Muscle of back (tissue), 13 donors: ENCODE measurements at places on chromosomes 1 and 21.

GRCh38 chr1:7576946-7577657 is 194.0 kb upstream of the VAMP3 start:
- no peak for DNase-seq

DNA sequence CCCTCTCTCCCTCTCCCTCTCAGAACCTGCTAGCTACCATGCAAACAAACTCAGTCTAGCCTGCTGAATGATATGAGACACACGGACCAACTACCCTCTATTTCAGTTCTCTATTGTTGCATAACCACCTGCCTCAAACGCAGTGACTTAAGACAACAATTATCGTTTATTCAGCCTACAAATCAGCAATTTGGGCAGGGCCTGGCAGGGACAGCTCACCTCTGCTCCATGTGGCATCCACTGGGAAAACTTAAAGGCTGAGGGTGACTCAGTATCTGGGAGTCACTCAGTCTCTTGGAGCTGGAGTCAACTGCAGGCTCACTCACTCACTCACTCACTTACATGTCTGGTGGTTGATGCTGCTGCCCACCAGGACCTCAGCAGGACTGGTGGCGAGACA is 121.3 kb downstream of the SEC16B start:
- DNase-seq: no peak

DNA sequence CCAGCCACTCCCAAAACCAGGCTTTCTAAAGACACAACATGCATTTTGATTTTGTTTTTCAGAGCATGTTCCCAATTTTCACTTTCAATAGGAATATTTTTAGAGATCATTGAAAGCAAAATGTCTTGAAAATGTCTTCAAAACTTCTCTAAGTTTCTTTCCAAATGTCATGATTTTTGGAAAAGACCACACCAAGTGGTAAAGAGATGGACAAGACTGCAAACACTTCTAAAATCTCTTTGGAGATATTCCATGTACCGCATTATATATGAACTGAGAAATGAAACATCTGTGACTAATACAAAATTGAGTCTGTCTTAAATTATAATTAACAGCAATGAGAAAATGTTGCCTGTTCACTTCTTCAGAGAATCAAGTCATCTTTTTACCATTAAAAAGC is 418.0 kb upstream of the PKN2 start:
- DNase-seq: no peak

DNA sequence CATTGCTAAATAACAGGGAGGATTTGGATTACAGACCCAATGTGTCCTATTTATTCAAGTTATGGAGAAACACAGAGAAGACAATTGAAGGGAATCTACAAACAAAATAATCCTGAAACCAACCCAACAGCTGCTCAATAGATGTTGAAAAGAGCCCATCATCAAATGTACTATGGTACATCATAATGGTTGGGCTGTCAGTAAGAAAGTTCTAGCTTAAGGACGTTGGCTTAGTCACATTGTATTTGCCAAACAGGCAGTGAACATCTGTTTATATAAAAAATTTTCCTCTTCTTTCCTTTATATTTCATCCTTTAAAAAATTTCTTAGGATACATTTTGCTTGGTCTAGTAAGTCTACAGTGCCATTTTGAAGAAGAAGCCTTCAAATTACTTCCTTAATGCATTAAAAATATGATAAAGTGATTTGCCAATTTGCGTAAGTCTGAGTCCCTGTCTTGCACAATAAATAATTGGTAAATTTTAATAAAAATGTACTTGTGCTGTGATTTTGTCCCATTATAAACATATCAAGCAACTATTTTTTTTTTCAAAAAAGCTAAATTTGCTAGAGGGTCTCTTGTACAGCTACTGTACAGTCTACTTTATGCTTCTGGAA is 14.4 kb downstream of the MAP3K7CL start:
- peak; percentile 40 for DNase-seq

DNA sequence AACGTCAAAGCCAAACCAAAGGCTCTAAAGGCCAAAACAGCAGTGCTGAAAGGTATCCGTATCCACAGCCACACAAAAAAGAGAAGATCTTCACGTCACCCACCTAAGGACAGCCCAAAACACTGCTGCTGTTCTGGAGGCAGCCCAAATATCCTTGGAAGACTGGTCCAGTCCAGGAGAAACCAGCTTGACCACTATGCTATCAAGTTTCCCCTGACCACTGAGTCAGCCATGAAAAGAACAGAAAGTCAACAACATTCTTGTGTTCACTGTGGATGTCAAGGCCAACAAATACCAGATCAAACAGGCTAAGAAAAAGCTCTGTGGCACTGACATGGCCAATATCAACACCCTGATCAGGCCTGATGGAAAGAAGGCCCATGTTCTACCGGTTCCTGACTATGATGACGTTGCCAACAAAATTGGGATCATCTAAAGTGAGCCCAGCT is 32.1 kb downstream of the ARID4B start:
- DNase-seq: no peak

DNA sequence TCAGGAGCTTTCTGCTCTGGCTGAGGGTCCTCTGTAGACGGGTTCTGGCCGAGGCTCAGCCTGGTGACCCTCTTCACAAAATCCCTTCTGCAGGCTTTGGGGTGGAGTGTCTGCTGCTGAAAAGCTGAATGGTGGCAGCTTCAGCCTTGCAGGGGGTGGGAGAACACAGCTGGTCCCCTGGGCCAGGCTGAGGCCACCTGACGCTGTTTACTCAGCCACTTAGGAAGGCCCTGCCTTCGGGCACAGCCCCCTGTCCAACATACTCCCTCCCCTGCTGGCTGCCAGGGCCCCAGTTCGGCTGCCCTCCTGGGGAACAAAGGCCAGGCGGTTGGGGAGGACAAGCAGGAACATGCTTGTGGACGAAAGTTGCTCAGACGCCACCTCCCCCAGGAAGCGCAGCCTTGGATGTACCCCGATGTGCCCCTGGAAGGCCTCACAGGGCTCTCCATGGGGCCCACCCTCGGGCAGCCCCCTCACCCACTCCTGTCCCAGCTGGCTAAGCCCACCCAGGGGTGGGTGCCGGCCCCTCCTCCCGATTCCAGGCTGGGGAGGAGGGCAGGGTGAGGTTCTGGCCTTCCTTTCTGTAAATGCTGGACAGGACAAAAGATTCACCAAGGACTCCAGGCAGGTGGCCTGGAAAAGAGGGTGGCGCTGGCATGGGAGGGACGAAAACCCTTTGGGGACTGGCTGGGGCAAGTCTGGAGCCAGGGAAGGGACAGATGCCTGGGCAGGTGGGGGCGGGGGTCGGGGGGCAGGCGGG is at the start of gene ANKRD65:
Gene ANKRD65, minus strand, starts transcription at position 130 of the 760 bp plus-strand sequence. CDS start 271 bp downstream, outside the sequence.
- no peak for DNase-seq

- DNase-seq: no peak
These were observed 279.9 kb downstream of the PTPRU start for GRCh38 chr1:29516063-29516820.

- no peak for DNase-seq
These were observed 39.4 kb downstream of the CDC14A start for GRCh38 chr1:100391675-100392074.

DNA sequence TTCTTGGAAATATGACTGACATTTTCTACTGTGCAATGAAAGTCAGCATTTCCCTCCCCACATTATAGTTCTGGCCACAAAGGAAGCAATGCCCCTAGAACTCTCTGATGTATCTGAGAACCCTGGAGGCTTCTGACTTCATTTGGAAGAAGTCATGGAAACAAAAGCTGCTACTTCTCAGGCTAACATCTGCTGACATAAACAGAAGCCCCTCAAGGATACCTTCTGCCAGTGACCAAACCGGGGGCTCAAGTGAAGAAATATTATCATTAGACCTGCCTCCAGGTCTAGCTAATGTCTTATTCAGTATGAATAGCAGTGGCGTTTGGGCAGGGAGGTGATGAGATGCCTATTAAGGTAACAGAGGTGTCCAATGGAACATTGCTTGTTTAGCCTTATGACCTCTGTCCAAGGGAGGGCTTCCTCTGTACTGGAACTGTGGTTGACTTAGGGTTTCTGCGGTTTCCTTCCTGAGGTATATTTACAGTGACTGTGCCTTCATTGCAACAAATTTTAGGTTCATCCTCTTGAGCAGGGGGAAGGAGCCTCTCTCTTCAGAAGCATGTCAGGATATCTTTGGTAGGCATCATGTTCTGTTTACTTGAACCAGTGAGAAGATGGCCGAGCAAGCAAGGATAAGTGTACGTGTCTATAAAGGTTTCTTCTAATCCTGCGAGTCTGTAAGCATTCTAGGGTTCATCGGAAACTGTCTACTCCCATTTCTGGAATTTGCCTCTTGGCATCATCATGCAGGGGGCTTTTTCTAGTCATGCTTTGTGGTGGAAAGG is 161.7 kb downstream of the PBX1 start:
- no peak for DNase-seq

DNA sequence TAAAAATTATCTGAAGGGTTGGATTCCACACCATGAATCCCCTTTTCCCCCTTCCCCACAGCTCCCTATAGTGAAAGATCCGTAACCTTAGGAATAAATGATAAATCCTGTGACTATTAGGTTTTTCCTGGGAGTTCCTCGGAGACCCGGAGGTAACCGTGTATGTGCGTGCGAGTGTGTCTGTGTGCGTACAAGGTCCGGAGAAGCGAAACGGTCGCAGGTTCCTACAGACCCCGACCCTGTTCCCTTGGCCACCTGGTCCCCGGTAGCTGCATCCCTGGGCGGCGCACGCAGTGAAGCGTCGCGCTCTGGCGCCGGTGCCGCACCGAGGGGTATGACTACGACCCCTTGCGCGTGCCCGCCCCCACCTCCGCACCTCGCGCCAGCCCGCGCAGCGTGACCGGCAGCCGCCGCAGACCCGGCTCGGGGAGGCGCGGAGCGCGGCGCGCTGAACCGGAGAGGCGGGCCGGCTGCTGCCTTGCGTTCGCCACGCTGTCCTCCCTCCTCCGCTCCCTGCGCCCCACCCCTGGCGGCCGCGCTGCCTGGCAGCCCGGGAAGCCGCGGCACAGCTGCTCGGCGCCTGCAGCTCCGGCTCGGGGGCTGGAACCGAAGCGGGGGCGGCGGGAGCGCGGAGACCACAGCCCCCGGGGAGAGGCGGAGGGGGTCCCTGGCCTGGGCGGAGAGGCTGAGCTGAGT is at the start of gene AK5:
Gene AK5, plus strand, starts transcription at position 529 of the 696 bp plus-strand sequence. CDS start 295 bp downstream, outside the sequence.
- DNase-seq: peak; percentile 42

DNA sequence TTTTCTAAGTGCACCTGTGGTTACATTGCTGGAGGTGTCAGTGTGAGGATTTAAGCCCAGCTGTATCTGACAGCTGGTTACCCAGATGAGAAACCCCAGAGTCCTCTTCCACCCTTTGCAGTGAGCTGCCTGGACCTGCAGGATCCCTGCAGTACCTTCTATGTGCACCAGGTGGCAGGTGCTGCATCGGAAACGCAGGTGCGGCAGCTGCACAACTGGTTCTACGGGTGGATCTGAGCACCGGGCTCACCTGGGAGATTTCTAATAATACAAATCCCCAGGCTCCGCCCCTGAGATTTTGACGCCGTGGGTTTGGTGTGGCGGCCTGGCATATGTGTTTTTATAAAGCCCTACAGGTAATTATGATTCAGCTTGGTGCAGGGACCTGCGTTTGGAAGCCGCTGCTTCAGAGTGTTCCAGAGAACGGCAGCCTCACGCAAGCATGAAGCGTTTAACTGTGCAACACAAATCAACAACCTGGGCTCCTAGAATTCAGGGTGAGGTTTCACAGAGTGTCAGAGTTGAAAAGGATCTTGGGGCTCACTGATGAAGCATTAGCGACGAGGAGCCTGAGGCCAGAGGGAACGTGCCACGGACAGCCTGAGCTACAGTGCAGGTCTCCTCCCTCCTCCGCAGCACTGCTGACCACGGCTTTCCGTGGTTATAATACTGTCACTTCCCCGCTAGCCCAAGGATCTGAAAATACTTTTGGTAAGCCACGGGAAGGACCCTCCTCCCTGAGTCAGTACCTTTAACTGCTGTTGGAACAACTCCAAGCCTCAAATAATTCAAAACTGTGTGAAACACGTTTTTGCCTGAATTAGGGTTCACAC is 96.7 kb upstream of the TRABD2B start:
- peak; percentile 42 for DNase-seq

DNA sequence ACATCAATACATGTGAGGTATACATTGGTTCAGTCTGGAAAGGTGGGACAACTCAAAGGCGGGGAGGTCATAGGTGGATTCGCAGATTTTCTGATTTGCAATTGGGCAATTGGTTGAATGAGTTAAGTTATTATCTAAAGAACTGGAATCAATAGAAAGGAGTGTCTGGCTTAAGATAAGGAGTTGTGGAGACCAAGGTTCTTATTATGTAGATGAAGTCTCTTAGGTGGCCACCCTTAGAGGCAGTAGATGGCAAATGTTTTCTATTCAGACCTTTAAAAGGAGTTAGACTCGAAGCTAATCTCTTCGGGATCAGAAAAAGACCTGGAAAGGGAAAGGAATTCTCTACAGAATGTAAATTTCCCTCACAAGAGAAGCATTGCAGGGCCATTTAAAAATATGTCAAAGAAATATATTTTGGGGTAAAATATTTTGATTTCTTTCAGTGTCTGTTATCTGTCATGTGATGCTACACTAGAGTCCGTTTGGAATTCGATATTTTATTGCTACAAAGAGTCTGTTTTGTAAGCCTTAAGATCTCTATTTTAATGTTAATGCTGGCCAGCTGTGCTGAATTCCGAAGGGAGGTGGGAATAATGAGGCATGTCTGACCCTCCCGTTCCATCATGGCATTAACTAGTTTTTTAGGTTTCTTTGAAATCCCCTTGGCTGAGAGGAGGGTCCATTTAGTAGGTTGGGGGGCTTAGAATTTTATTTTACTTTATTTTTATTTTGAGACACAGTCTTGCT is 265.1 kb downstream of the PTPRU start:
- DNase-seq: no peak

- no peak for DNase-seq
These were observed 640.6 kb downstream of the PTPRU start for GRCh38 chr1:29876902-29877301.

- DNase-seq: no peak
These were observed 817.7 kb upstream of the B3GALT2 start for GRCh38 chr1:194004146-194004545.

GRCh38 chr1:38624336-38625039 is 235.1 kb downstream of the RRAGC start:
- DNase-seq: peak; percentile 20

DNA sequence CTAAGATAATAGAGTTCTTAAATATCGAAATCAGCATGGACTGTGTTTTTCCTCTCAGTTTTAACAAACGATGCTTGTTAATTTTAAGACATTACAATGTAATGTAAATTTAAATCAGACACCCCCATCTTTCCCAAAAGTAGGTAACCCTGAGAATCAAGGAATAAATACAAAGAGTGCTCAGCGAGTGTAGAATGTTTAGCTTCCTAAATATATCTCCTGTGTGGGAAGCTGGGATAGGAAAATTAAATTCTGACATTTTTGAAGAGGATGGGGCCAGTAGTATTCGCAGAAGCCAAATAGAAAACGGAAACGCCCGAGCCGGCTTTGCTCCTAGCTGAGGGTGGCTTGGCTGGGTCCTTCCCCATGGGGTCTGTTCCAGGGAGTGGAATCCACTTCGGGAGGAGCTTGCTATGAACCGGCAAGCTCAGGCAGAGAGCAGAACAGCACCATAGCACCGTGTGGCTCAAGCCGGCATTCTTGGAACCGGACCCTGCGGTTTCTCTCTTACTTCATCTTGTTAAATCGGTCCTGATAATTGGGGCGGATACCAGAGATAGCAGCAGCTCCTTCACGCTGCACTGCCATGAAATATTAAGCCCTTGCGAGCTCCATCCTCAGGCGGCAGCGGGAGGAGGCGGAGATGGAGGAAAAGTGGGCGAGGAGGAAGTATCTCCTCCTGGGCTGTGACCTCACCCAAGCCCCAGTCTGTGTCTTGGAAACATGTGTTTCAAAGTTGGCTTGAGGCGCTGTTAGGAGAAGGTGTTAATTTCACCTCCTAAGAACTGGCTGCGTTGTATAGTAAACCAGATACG is 24.9 kb downstream of the MAP3K7CL start:
- no peak for DNase-seq
